ENCODE measurements at places on chromosomes 6 and 20. TPM values are rescaled to one million over a fixed set of nuclear protein-coding genes. Genes with fewer than 3 reads are reported as not detected.

DNA sequence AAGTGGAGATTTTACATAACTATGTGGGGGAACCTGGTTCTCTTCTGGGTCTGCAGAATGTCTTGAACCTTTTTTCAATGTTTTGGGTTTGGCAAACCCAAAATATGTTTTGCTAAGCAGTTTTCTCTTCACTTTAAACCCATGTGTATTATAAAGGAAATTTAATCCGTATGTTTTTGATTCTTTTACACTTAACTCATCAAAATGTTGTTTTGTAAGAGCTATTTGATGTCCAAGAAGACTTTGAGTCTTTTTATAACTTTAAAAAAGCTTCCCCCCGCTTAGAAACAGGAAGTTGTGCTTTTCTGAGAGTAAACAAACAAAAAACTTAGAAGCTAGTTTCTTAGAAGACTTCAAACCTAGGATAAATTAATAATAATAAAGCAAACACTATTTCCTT, 81.9 kb upstream of the CEP162 start:
- no peaks in the 10 kb centered on the region for H3K27me3 ChIP-seq
- H3K4me1 ChIP-seq, result no peaks in the 10 kb centered on the region
- no peak overlapping the region for H3K4me3 ChIP-seq
- no peaks in the 10 kb centered on the region for H3K36me3 ChIP-seq
- DNase-seq, result no peak

DNA sequence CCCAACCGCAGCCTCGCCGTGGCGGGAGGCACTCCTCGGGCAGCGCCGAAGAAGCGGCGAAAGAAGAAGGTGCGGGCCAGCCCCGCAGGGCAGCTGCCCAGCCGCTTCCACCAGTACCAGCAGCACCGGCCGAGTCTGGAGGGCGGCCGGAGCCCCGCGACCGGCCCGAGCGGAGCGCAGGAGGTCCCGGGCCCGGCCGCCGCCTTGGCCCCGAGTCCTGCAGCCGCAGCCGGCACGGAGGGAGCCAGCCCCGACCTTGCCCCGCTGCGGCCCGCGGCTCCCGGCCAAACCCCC, 525 bp downstream of the PNRC1 start:
- no peaks in the 10 kb centered on the region for H3K36me3 ChIP-seq
- no peaks in the 10 kb centered on the region for H3K4me1 ChIP-seq
- H3K4me3 ChIP-seq, result peak overlapping the region; percentile 96
- DNase-seq, result no peak
- H3K27ac ChIP-seq, result peak overlapping the region; percentile 100
- H3K27me3 ChIP-seq, result no peaks in the 10 kb centered on the region

- H3K27me3 ChIP-seq, result no peaks in the 10 kb centered on the region
- H3K4me3 ChIP-seq, result no peak overlapping the region
- H3K4me1 ChIP-seq, result no peaks in the 10 kb centered on the region
Measured at GRCh38 chr20:8399947-8400346, 267.9 kb downstream of the PLCB1 start.

DNA sequence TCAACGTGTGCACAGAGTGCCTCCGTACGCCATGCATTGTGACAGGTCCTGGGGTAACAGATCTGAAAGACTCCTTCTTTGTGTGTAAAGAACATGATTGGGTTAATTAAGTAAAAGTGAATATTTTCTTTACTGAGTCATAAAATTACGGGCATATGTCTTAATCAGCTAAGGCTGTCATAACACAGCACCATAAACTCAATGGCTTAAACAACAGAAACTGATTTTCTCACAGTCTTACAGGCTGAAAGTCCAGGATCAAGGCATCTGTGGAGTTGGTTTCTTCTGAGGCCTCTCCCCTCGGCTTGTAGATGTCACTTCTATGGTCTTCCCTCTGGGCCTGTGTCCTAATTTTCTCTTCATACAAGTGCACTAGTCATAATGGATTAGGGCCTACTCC, 176.9 kb downstream of the MTFR2 start:
- no peaks in the 10 kb centered on the region for H3K4me1 ChIP-seq
- no peaks in the 10 kb centered on the region for H3K36me3 ChIP-seq
- H3K27me3 ChIP-seq, result no peaks in the 10 kb centered on the region
- DNase-seq, result no peak
- H3K4me3 ChIP-seq, result no peak overlapping the region

GRCh38 chr6:31972709-31973350, 892 bp upstream of the DXO start:
- DNase-seq, result no peak
- no peaks in the 10 kb centered on the region for H3K27me3 ChIP-seq
- peaks cover 15% of the 10 kb centered on the region for H3K4me1 ChIP-seq
- peak overlapping the region; percentile 99 for H3K27ac ChIP-seq

The RIPOR2 gene
- total RNA-seq, result 29.2 TPM

The ITCH gene
- 56.6 TPM for total RNA-seq

All from breast epithelium (tissue), 4 donors.